Nephron progenitor cell (in vitro differentiated cells): ENCODE measurements at places on chromosomes 12 and 14.

- no peak for DNase-seq
- no peak overlapping the region for H3K27ac ChIP-seq
- H3K36me3 ChIP-seq: peaks cover 78% of the 10 kb centered on the region
- no peaks in the 10 kb centered on the region for H3K27me3 ChIP-seq
- no peak overlapping the region for H3K4me3 ChIP-seq
Measured at GRCh38 chr12:46233423-46233822, 35.4 kb downstream of the SLC38A1 start.

- peaks cover 4% of the 10 kb centered on the region for H3K27me3 ChIP-seq
- H3K27ac ChIP-seq: no peak overlapping the region
- peaks cover 6% of the 10 kb centered on the region for H3K4me1 ChIP-seq
- DNase-seq: no peak
Measured at GRCh38 chr12:122955156-122955555, 11.1 kb downstream of the ABCB9 start.

- peaks cover 2% of the 10 kb centered on the region for H3K27me3 ChIP-seq
- H3K4me1 ChIP-seq: no peaks in the 10 kb centered on the region
- no peak for DNase-seq
- peaks cover 63% of the 10 kb centered on the region for H3K36me3 ChIP-seq
Measured at GRCh38 chr14:102938191-102938590, 15.7 kb downstream of the AMN start.

GRCh38 chr14:59482541-59483331 is 1.5 kb downstream of the L3HYPDH start:
- H3K36me3 ChIP-seq: peaks cover 13% of the 10 kb centered on the region
- H3K4me1 ChIP-seq: peaks cover 64% of the 10 kb centered on the region
- peak overlapping the region; percentile 96 for H3K4me3 ChIP-seq

GRCh38 chr12:40864891-40865290 is 172.7 kb downstream of the CNTN1 start:
- DNase-seq: no peak
- H3K4me1 ChIP-seq: no peaks in the 10 kb centered on the region
- H3K27ac ChIP-seq: no peak overlapping the region
- H3K4me3 ChIP-seq: no peak overlapping the region
- no peaks in the 10 kb centered on the region for H3K36me3 ChIP-seq

- H3K4me1 ChIP-seq: peaks cover 15% of the 10 kb centered on the region
- DNase-seq: peak; percentile 25
- no peaks in the 10 kb centered on the region for H3K36me3 ChIP-seq
- peaks cover 7% of the 10 kb centered on the region for H3K27me3 ChIP-seq
- H3K27ac ChIP-seq: no peak overlapping the region
Measured at GRCh38 chr12:16165506-16165905, 112.0 kb downstream of the SLC15A5 start.

- no peaks in the 10 kb centered on the region for H3K36me3 ChIP-seq
- H3K4me3 ChIP-seq: no peak overlapping the region
- H3K27me3 ChIP-seq: peaks cover 14% of the 10 kb centered on the region
- DNase-seq: no peak
Measured at GRCh38 chr12:103882861-103883596, 42.0 kb upstream of the NT5DC3 start.

DNA sequence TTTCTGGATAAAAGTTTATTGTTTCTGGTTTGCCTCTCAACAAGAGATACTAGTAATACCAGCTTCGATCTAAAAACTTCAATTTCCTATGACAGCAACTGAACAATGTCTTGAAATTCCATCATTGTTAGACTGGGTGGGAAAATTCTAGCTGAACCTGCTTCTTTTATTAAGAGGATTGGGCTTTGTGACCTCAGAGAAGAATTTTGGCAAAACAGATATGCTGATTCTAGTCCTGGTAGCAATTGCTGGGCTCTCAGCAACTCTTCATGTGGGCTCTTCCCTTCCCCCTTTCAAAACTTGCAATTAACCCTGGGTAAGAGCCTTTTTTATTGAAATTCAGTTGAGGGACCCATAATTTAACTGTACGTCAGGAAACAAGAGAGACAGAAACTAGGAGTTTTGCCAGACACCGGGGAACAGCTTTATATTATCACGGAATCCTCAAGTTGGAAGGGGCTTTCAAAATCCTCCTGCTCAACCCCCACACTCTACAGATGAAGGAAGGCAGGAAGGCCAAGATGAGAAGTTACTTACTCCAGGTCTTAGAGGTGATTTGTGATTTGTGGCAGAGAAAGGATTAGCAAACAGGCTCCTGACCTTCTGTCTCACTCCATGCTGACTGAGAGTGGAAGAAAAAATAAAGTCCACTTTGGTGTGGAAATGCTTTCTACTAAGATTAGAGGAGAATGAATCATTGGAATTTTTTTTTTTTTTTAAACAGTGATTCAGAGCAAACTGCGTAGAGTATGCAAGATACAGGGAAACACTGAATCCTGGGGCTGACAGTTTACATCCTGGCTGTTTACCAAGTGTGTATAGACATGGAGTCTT is 239.0 kb upstream of the ATP2B1 start:
- H3K4me1 ChIP-seq: peaks cover 45% of the 10 kb centered on the region
- DNase-seq: no peak
- H3K27ac ChIP-seq: peak overlapping the region; percentile 86
